ENCODE measurements at places on chromosomes 6 and 20.

DNA sequence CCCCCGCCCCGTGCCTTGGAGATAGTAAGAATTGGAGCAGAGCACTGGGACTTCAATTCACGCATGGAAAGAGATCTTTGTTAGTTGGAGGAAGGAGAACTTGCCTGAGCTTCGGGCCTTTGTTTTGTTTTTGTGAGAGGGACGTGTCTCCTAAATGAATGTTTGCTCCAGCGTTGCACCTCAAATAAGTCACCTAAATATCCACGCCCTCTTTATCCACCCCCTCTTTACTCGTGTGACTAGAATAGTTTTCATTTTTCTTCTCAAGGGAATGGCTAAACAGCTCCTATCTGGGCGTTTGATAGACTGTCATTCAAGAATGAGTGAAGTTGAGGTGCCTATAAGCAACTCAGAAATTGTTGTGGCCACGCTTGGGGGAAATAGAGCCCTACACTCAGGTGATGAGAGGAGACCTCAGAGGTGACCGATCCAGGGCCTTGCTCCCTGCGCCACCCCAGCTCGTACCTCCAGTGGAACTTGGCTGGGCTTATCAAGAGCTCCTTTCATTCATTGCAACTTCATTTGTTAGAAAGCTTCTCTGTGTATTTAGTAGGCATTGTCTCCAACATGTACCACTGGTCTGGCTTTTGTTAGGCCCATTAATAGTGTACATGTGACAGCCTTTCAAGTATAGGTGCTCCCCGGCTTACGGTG, 861 bp downstream of the PCMTD2 start:
- no peak for DNase-seq

DNA sequence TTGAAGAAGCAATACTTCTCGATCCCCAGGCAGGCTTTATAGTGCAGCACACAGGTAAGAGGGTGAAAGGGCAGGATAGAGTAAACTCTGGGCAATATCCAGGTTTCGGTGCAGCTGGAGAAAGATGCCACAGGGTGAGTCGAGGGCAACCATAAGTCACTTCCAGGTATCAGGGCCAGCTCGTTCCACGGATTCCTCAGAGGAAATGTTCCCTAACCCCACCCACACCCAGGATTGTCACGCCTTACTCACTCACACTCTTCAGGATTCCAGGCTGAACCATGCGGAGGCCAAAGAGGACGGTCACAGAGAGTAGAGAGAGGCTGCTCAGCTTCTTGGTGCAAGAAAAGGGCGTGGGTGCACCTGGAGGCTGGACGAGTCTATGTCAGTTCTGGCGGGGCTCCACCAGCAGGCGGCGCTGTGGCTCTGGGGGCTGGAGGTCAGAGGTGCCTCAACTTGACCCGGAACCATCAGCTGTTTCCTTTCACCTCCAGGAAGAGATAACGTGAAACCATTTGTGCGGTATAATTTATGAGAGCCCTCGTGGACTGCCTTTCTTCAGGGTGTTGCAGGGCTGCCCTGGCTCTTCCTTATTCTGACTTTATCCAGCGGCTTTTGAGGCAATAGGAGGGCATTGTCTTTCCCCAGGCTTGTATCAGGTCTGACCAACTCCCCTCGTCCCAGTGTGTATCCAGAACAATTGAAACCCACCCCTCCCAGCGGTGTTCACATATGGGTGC, 14.5 kb upstream of the WFDC12 start:
- DNase-seq: no peak

DNA sequence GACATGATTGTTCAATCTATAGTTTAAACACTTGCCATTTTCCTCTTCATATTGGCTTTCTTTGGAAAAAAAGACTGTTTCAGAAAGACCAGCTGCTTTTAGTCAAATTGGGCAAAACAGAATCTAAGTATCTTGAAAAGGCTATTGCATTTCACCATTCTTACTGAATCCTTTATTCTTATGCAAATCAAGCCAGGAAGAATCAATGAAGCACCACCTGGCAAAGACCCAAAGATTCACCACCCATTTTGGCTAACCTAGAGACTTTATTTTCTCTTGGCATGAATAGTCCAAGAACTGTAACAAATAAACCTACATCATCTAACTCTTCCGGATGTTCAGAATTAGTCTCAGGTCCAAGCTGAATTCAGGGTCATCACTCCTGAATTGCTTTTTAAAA, 71.3 kb upstream of the EYA4 start:
- no peak for DNase-seq

GRCh38 chr6:169638915-169639314, 62.9 kb downstream of the WDR27 start:
- no peak for DNase-seq

GRCh38 chr20:38258545-38259215, 1.9 kb downstream of the KIAA1755 start:
- no peak for DNase-seq

DNA sequence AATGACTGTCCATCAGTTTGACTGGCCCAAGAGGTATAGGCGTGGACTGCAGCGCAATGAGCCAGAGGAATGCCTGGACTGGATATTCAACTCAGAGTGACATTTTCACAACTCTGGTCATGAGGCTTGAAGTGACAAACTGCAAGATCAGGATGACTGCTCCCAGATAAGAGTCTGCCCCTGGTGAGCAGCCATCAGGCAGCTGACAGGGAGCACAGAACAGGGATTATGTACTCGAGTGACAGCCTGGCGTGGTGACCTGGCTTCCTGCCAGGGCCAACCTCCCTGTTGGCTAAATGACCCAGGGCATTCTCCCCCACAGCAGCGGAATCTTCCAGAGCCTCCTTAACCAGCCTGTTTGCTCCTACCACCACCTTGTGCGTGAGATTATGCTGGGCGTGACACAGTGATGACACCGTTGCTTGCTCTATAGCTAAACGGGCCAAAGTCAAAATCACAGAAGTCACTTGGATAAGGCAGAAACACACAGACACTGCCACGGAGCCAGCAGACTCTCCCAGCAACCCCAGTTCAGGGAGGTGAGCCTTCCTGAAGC, 209.1 kb upstream of the JARID2 start:
- DNase-seq: no peak

DNA sequence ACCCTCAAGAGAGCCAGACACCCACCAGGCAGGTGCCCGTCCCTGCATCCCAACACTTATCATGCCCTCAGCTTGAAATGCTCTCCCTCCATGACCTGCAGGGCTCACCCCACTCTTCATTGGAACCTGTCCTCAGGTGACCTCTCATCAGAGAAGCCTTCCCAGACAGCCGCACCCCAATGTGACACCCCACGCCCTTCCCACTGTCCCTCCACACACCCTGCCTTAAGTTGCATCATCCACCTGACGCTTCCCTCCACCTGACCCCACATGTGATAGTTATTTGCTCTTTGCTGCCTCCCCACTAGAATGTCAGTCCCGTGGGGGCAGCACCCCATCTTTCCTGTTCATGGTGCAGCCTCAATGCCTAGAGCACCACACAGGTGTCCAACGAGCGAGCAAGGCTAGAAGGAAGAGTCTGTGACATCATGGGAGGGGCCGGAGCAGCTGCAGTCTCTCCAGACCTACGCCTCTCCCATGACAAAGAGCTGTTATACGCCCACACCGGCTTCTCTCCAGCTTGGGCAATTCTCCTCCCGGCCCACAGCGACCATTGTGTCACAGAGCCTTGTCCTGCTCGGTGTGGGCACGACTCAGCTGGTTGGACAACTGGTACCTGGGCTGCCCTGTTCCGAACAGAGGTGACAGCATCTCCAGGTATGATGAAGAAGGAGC, 58.2 kb downstream of the NFATC2 start:
- DNase-seq: no peak

GRCh38 chr20:50515471-50516106, 5.4 kb downstream of the PTPN1 start:
- DNase-seq: no peak

DNA sequence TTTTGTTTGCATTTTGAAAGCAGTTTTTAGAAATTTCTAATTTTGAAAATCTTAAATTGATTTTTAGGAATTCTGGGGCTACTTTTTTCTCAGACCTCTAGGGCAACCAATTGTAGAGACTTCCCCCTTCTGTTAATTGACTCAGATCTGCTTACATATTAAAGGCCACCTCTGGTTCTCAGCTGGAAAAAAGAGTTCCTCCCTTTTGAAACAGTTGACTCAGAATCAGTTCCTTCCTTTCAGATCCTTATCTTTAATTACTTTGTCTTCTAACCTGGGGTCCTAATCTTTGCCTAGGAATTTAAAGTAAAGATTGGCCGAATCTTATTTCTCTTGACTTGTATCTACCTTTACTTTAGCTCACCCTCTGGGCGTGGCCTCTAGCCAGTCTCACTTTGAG, 146.8 kb downstream of the LAMA2 start:
- no peak for DNase-seq

DNA sequence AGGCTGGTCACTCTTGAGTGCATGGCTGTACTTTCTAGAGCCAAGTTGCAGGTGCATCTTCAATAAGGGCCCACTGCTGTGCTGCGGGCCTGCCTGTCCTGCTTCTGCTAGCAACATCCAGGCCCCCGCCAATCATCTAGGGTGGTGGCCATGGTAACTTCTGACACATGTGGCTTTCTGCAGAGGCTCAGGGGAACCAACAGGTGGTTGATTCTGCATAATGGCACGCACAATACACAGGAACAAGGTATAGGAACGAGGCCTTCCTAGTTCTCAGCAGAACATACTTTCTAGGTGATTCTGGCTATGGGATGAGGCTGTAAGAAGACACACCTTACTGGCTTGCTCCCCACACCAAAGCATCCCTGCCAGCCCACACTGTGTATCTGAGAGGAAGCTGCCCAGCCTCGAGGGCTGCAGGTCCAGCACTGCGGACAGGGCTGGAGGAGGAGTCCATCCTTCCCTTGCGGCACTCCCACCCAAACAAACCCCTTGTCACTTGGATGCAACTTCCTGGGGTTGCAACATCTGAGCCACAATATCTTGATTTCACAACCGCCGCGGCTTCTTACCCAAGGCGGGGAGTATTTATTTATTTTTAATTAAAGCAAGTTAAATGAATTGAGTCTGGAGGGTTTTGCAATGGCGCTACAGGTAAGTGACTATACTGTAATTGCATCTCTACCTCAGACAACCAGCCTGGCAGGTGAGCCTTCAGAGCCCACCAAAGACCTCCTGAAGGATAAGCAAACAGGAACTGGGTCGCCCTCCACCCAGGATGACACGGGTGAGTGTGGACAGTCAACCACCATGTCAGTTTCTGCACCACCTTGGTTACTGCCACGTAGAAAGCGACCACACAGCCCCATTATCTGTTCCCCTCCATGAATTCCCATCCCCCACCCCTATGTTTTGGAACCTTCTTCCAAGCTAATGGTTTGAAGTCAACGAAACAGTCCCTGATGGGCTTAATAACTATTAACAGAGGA, 49.6 kb downstream of the SULF2 start:
- no peak for DNase-seq

GRCh38 chr6:160678744-160679401, 14.8 kb upstream of the LPA start:
- DNase-seq: no peak

DNA sequence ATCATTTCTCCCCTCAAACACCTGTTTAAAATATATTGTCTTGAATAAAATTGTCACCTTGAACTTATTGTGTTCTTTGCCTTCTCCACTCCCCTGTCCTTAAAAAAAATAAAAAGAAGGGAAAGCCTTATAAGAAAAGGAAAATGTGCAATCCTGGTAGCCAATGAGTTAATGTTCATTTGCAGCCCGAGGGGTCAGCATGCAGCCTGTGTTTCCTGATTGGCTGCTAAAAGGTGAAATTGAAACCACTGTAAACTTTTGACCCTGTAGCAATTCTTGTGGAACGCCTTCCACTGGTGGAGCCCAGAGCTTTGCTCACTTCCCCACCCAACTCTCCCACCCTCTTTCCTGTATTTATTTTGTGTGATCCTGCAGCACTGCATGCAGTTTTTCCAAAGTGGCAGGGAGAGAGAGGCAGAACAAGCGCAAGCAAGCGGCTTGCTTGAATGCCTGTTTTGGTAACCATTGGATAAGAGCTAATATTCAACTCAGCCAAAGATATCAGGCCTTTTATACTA, 74.9 kb downstream of the NCOA3 start:
- DNase-seq: no peak

- no peak for DNase-seq
These were observed 123.4 kb upstream of the ECI2 start for GRCh38 chr6:4258733-4259132.

DNA sequence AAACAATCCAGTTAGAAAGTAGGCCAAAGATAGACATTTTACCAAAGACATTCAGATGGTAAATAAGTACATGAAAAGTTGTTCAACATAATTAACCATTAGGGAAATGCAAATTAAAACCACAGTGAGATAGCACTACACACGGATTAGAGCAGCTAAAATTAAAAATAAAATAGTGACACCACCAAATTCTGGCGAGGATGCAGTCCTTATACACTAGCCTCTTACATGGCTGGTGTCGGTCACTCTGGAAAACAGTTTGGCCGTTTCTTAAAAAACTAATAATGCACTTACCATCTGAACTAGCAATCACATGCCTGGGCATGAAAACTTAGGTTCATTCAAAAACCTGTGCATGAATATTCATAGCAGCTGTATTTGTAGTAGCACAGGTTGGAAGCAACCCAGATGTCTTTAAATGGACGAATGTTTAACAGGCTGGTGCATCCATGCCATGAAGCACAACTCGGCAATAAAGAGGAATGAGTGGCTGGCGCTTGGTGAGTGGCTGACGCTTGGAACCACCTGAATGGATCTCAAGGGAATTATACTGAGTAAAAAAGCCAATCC, 77.0 kb downstream of the FAM120B start:
- DNase-seq: no peak

- DNase-seq: no peak
These were observed 259.0 kb downstream of the HIVEP2 start for GRCh38 chr6:142685852-142686506.

DNA sequence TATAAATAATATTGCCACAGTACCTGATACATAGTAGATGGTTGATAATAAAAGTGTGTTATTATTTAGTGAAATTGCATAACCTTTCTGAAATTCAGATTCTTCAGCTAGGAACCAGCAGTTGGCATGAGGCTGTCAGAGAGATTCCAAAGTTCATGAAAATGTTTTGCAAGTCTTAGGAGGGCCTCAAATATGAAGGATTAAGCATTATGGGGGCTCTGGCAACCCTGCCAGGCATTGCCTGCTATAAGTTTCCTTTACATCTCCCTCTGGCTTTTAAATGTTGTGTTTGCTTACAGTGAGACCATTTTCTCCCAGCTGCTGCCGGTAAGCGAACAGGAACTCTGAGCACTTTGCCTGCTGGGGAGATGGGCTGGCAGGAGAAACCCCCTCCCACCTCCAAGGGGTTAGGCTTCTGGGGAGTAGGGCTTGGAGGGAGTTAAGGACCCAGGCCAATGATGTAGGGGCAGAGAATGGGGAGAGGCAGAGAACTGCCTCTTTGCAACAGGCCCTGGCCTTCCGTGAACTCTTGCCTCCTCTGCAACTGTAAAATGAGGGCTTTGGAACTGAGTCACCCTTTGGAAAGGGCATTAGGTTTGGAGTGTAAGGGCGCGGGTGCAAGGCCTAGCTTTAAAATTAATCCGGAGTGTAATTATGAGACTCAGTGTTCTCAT, 33.2 kb upstream of the KIF3B start:
- no peak for DNase-seq

- DNase-seq: no peak
These were observed 141.6 kb upstream of the TSHZ2 start for GRCh38 chr20:52830598-52830997.

Measured in thoracic aorta (tissue), 2 donors.